HuH-7 (cell line): ENCODE measurements at places on chromosomes 1 and 21.

- no peak for DNase-seq
These were observed 9.6 kb upstream of the HTR6 start for GRCh38 chr1:19654886-19655717.

DNA sequence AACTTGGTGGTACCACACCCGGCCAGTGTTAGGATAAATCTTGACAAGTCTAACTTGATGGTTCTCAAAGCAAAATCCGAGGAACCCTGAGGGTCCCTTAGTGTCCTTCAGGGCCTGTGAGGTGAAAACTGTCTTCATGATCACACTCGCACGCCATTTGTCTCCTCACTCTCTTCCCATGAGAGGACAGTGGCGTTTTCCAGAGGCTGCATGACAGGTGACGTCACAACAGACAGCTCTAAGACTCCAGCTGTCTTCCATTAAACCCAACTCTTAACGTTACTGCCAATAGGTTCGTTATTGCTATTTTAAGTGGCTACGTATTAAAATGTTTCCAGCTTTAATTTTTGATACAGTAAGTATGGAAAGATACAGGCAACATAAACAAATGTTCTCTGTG, 13.8 kb downstream of the CFAP74 start:
- DNase-seq, result no peak

GRCh38 chr1:33866281-33866680, 2.4 kb downstream of the HMGB4 start:
- DNase-seq, result no peak

DNA sequence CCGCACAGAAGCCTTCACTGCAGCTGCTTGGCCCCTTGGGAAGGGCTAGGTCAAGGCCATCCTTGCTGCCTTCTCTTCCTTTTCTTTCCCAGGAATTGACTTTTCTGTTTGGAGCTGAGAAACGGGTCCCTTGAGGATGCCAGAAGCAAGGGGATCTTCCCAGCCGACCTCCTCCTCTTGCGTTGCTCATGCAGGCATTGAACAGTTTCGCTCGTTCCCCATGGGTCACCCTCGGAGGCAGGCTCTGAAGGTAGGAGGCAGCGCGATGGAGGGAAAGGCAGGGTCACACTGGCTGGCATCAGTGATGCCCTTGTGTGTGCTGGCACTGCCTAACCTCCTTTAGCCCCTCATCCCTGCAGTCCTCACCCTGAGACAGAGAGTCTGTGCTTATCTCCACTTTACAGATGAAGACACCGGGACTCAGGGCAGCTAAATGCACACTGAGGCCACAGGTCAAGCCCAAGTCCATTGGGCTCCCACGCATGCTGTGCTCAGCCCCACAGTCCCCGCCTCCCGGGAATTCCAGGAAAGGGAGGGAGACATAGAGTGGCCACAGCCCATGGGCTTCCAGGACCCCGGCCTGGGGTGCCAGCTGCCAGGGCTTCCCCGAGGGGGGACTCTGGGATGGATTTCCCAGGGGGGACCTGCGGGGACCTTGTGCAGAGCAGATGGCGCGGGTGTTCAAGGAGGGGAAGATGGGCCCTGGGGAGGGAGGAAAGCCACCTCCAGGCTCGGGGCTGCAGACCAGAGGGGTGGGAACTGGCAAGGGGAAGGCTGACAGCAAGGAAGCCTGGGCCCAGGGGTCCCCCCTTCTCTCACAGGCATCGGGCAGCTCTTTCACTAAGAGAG, 90.2 kb downstream of the SPSB1 start:
- DNase-seq, result no peak

DNA sequence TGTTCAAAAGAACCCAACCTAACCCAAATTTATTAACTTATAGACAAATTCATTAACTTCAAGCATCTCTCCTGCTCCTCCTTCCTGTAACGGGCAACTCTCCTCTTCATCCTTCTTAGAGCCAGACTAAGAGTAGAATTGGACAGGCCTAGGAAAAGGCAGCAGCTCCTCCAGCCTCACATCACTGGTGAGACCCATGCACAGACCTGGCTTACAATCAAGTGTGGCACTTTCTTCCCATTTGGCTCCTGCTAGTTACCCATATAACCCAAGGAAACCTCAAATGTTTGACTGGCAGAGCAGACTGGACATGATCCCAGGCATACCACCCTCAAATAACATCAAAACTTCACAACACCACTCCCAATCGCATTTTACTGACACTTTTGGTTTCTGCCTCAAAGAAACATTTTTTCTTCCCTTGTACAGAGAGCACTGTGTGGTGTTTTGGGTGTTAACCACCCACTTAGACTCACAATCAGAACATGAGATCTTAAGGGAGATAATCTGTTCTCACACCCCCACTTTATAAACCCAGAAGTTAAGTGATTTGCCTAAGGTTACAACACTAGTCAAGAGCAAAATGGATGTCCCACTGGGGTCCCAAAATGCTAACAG, 101.4 kb downstream of the SIPA1L2 start:
- DNase-seq, result no peak

DNA sequence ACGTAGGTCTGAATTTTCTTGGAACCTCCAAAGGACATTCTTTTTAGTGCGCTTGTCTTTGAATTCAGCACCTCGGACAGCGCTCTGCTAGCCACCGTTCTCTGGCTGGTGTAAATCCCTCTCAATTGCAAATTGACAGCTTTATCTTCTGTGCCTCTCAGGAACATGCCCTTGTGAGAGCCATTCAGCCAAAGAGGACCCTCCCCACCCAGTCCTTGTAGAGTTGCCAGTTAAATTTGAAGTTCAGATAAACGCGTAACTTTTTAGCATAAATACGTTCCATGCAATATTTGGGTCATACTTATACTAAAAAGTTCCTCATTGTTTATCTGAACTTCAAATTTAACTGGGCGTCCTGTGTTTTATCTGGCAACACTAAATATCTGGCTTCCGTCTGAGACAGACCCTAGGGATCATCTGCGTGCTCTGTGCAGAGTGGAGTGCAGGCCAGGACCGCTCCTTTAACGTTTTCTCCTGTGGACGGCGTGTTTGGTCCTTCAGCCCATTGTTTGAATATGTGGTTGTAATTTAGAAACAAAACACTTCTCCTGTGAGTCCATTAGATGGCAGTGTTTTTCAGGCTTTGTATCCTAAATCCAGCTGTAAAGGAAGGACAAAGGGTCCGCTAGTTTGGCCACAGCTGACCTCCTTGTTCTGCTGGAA, 7.0 kb downstream of the KCNAB2 start:
- peak; percentile 94 for DNase-seq

GRCh38 chr1:12204140-12204539, 25.7 kb upstream of the VPS13D start:
- no peak for DNase-seq

DNA sequence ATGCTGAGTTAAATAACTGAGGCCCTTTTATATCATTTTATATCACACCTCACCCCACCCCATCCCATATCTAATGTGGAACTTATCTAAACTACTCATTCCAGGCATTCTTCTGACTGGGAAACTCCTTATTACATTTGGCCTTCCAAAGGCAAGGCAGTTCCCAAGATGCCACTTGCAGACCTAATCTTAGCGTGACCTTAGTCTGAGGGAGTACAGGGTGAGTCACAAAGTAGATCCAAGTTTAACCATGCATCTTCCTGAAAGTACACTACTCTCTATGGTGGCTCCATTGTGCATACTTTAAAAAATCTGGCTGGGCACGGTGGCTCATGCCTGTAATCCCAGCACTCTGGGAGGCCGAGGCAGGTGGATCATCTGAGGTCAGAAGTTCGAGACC, 353.6 kb upstream of the C1orf87 start:
- no peak for DNase-seq

GRCh38 chr1:246680696-246681130, 43.5 kb upstream of the SCCPDH start:
- DNase-seq, result no peak

DNA sequence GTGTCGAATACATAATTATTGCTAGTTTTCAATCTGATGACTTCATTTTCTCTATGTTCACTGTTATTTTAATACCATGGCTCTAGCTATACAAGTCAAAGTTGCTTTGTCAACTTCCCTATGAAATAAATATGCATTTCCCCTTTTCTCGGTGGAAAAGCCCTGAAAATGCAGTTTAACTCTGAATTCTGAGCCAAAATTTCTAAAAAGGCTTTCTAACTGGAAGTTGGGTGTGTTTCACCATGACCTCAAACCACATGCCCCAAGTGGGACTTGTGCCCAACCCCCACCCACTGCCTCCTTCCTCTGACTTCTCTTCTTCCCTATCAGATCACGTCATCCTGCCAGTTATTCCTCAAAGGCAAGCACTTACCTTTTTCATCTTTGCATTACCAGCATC, 8.9 kb downstream of the MKNK1 start:
- no peak for DNase-seq

DNA sequence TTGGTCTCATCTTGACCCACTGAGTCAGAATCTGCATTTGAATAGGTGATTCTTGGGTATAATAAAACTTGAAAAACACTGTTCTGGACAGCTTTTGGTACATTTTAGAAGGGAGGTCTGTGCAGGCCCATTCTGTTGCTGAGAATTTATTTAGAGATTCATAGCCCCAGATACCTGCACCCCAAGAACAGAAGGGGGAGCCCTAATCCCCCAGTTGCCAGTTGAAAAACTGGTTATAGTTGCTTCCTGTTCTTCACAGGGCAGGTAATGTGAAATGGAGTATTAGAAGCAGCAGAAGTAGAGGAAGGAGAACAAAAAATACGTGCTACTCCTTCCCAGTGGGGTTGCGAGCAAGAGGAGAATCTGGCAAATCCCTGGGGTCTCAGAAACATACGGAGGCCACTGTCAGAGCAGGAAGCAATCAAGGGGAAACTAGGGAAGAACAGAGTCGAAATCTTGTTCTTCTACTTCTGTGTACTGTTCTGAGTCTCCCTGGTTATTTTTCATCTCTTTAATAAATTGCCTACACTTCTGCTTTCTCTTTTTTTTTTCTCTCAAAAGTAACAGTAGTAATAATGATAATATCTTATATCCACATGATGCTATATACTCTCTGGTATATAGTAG, 4.6 kb upstream of the CLCA2 start:
- DNase-seq, result peak; percentile 26

- DNase-seq, result no peak
These were observed 50.5 kb downstream of the PRKCZ start for GRCh38 chr1:2100780-2101108.

DNA sequence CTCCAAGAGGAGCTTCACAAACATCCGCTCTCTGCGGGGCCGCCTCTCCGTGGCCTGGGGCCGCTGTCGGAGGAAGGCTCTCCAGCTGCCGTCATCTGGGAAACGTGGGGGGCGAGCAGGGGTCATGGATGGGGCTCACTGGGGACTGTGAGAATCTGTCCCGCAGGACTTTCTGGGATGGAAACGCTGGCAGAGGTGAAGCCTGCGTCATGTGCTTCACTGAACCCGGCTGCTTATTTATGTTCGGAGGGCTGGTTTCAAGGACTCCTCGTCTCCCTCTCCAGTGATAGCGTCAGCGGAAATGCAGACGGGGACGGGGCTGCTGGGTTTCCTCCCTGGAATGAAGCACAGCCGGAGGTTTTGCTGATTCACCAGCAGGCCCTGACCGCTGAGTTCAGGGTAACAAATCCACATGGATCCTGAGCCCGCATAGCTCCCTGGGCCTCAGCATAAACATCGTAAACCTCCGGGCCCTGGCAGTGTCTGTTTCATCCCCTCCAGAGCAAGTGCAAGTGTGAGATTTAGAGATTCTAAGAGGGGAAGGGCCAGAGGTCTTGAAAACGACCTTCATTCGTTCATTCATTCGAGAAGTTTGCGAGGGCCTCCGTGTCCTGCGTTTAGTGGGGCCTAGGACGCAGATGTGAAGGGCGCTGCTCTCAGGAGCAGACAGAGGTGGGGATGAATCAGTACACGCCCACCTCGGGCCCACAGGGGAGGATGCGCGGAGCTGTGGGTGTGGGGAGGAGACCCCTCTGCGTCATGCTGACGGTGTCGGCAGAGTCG, 7.0 kb upstream of the POFUT2 start:
- DNase-seq, result peak; percentile 67

GRCh38 chr1:214688891-214689290, 85.9 kb downstream of the CENPF start:
- DNase-seq, result no peak

DNA sequence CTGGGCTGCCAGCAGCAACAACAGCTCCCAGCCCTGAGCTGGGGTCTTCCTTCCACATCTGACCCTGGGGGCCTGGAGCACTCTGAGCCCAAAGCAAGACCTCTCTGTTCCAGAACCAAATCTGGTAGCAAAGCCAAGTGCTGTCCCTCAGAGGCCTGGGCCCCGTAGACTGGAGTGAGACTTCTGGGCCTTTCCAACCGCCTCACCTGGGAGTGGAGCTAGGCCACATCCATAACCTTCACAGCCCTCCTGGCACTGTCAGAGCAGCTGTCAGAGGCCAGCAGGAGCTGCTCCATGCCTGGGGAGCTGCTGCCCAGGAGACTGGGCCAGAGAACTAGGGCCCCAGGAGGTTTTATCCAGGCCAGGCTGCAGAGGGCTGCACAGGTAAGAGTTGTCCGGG, 15.4 kb upstream of the SLC5A9 start:
- no peak for DNase-seq

GRCh38 chr1:226604560-226605317, 56.2 kb downstream of the STUM start:
- no peak for DNase-seq

DNA sequence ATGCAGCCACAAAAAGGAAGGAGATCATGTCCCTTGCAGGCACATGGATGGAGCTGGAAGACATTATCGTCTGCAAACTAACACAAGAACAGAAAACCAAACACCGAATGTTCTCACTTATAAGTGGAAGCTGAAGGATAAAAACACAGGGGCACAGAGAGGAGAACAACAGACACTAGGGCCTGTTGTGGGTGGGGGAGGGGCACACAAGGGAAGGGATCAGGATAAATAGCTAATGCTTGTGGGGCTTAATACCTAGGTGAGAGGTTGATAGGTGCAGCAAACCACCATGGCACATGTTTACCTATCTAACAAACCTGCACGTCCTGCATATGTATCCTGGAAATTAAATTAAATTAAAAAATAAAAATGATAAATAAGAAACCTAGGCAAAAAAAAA, 969.9 kb downstream of the TTLL7 start:
- no peak for DNase-seq

DNA sequence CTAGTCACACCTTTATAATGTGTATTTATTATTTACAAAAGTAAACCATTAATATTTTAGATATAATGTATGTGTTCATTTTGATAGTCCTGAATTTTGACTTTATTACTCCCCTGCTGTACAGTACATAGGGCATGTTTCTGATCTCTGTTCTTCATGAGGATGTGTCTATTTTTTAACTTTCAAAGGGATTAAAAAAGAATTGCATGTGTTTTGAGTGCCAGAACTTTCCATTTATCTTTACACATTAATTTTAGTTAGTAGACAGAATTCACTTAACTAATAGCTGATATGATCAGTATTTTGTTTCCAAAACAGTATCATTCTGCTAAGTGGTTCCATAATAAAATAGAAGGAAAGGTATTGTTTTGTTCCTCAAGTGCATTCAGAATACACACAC, 3.1 kb downstream of the PBX1 start:
- DNase-seq, result no peak

DNA sequence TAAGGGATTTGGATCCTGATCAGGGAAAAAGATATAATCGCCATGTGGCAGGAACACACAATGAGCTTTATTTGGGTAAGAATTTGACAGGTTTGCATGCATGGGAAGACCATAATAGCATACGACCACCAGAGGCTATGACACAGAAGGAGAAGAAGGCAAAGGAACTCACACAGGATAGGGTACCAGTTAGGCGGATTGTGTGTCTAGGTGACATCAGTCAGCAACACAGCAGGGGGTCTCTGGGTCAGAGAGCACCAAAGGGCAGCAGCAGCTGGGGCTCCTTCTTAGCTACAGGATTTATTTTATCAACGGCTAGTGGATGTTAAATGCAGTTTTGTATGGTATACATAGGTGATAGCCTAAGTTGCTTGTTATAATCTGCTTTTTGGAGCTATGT, 551.3 kb downstream of the KCNT2 start:
- DNase-seq, result no peak
